ENCODE measurements at places on chromosomes 2 and 18.

- no peak for DNase-seq
These were observed 35.6 kb upstream of the RNF125 start for GRCh38 chr18:31983020-31983419.

- DNase-seq = no peak
These were observed 25.2 kb upstream of the CASP10 start for GRCh38 chr2:201157694-201158093.

GRCh38 chr2:39595116-39595515, 70.6 kb upstream of the TMEM178A start:
- DNase-seq = no peak

- no peak for DNase-seq
These were observed 13.7 kb upstream of the NEU4 start for GRCh38 chr2:241795021-241795999.

GRCh38 chr2:49686291-49686690, 532.0 kb upstream of the FSHR start:
- DNase-seq = no peak

DNA sequence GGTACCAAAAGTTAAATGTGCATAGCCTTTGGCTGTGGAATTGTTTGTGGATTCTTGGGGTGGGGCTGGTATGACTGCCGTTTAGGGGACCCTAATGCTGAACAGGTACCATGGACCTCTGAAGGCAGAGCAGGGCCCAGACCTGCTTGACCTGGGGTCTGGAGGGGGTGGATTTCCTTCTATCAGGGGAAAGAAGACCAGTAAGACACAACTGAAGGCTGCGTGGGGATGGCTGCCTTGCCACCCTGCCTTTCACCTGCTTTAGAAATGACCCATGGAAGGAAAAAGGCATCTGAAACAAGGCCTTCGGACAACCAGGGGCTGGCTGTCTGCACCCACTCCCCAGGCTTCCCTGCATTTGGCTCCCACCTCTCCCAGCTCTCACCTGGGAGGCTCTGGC, 17.7 kb upstream of the RESP18 start:
- no peak for DNase-seq

GRCh38 chr2:3759331-3759730, 56.0 kb downstream of the DCDC2C start:
- no peak for DNase-seq

- no peak for DNase-seq
These were observed 1149.5 kb downstream of the DSC3 start for GRCh38 chr18:29892960-29893558.

All from T-cell (primary cell).